Stimulated activated CD8-positive, alpha-beta memory T cell treated with anti-CD3 and anti-CD28 coated beads, Interleukin-4, amount 100 ng/mL, for 1 hour (primary cell): ENCODE measurements at places on chromosomes 7 and 10.
A peak's percentile ranks its signal among the peaks of the same experiment; 100 is the strongest.

- DNase-seq = no peak
Measured at GRCh38 chr10:59395984-59396383, 33.6 kb upstream of the FAM13C start.

GRCh38 chr7:159280008-159280407 lies 135.3 kb upstream of the VIPR2 start:
- DNase-seq = no peak

DNA sequence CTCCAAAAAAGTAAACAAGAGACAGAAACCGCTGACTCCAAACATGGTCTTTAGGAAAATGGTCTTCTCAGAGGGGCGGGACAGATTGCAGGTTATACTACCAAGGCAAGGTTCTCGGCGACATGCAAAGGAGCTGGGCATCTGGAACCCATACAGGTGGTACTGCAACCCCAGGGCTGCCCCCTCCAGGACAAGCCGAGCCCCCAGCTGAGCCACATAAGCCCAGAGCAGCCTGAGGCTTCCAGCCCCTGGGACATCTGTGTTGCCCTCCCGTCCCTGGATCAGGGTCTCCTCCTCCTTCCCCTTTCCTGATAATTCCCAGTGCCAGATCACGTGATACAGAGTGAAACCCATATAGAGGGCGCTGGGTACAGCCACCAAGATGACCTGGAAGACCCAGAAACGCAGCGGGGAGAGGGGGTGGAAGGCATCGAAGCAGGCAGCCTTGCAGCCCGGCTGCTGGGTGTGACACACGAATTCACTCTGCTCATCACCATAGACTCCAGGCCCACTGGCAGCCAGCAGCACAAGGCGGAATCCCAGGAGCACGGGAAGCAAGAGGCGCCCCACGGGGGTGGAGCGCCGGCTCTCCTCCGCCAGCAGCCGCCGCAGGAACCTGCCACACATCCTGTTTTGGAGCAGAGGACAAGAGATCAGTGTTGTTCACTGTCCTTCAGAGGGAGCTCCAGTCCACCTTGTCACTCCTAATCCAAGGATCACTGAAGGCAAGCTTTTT lies at the start of gene GJC3:
GJC3 (minus strand) TSS at position 627 of the 736 bp plus-strand sequence; CDS start at position 627, 0 bp downstream.
- no peak for DNase-seq

- no peak for DNase-seq
Measured at GRCh38 chr10:30415593-30415992, 18.4 kb upstream of the MAP3K8 start.

- no peak for DNase-seq
Measured at GRCh38 chr10:24488631-24489030, 235.1 kb downstream of the ARHGAP21 start.

GRCh38 chr7:112421666-112422486 lies 28.4 kb upstream of the IFRD1 start:
- DNase-seq = no peak

DNA sequence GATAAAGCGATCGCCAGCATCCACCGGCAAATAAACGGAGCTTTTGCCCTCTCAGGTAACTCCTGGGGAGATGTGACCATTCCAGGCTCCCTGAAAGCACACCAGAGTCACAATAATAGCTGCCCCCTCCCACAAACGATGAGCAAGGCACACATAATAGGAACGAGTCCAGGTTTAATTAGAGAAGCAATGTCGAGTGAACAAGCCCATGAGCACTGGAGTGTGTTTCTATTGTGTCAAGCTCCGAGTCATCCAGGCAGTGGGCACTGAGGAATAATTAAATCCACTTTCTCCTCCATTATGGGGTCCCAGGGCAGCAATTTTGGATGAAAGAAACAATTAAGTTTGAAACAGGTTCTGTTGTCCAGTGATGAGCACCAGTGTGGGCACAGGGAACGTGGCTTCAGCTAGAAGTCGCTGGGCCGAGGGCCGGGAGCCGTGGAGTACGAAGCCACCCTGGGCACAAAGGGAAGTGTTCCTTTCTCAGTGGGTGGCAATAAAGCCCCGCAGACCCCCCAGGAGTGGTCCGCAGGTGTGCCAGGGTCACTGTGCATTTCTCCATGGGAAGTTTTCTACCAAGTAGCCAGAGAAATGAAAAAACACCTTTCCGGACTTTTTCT lies 12.0 kb downstream of the PNLIPRP2 start:
- no peak for DNase-seq

DNA sequence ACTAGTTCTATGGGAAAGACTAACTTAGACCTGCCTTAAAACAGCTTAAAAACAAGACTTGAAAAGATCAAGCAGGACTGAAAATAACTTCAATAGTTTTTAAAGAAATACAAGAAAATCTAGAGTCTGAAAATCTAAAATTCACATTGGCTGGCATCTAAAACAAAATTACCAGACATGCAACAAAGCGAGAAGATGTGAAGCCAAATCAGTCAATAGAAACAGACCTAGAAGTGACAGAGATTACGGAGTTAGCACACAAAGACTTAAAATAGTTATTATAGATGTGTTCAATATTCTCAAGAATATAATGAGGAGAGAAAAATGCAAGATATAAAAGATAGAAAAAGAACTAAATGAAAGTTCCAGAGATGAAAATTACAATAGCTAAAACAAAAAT lies 78.3 kb upstream of the DIP2C start:
- no peak for DNase-seq

- DNase-seq = no peak
Measured at GRCh38 chr7:116353647-116354046, 143.3 kb downstream of the TES start.

GRCh38 chr10:114376523-114376922 lies 27.8 kb downstream of the AFAP1L2 start:
- DNase-seq = no peak

GRCh38 chr10:38157270-38157685 lies 63.1 kb downstream of the ZNF37A start:
- no peak for DNase-seq

DNA sequence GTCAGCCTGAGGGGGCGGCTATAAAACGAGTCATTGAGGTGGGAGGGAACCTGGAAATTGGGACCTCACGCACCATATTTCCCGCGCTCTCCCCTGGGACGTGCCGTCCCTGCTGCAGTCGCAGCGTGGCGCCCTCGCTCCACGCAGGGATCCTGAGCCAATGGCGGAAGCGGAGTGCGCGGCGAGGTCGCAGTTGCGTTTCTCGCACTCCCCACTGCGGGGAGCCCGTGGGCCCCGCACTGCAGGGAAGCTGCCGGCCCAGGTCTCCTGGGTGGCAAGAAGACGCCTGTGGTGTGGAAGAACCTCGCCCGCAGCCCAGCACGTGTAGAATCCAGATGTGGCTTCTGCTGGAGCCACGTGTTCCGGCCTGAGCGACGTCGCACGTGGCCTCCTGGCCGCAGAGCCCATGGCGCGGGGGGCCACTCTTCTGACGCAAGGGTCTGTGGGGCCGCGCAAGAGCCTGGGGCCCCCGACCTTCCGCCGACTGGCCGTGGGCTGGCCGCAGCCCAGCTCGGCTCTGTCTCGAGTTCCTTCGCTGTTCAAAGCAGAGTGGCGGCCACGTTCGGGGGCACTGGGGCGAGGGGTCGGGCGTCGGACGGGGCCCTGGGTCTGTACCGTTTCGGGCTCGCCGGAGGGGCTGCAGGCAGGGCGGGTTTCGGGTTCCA lies 26.4 kb downstream of the HIF1AN start:
- DNase-seq = peak; percentile 49

DNA sequence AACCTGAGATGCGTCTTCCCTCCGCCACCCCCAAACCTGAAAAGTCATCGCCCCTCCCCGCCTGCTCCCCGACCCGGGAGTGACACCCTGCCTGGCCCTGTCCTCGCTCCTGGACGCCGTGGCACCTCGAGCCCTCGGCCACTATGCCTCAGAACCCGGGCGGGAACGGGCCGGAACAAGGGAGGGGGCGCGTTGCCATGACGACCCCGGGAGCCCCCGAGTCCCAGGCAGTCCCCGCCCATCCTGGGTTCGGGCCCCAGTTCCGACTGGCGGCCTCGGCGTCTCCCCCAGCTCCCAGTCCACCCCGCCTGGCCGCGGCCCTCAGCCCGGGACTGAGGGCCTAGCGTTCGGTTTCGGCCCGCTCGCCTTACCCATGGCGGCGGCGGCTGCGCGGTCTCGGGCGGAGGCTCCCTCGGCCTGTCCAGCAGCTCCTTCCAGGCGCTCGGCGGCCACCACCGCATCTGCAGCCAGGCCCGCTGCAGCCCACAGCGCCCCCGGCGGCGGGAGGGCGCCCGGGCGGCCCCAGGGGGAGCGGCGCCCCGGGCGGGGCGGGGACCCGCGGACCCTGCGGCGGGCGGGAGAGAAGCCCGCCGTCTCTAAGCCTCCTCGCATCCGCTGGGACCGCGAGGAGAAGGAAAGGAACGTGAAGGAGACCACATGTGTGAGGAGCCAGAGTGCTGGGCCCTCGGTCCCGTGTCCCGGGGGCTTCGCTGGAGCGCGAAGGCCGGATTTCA lies at the start of gene RUFY2:
RUFY2 (minus strand) TSS at position 463 of the 734 bp plus-strand sequence; CDS start at position 375, 88 bp downstream.
- DNase-seq = peak; percentile 48

GRCh38 chr7:152173372-152174070 lies 148.0 kb downstream of the GALNT11 start:
- DNase-seq = no peak

DNA sequence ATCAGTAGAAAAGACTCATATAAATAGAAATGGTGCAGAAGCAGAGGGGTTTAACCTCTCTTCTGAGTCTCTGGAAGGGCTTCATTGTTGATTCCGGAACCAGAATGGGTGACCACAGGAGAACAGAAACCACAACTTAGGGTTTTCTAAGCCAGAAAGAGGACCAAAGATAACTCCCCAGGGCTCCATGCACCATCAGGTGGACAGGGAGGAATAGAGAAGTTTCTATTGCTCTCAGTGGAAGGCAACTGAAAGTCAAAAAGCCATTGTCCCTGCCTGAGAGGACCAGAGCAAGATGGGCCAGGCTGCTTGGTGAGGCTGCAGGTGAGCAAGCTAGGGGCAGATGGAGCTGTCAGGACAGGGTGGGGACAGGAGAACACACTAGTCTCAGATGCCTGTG lies 14.6 kb upstream of the NPS start:
- no peak for DNase-seq

DNA sequence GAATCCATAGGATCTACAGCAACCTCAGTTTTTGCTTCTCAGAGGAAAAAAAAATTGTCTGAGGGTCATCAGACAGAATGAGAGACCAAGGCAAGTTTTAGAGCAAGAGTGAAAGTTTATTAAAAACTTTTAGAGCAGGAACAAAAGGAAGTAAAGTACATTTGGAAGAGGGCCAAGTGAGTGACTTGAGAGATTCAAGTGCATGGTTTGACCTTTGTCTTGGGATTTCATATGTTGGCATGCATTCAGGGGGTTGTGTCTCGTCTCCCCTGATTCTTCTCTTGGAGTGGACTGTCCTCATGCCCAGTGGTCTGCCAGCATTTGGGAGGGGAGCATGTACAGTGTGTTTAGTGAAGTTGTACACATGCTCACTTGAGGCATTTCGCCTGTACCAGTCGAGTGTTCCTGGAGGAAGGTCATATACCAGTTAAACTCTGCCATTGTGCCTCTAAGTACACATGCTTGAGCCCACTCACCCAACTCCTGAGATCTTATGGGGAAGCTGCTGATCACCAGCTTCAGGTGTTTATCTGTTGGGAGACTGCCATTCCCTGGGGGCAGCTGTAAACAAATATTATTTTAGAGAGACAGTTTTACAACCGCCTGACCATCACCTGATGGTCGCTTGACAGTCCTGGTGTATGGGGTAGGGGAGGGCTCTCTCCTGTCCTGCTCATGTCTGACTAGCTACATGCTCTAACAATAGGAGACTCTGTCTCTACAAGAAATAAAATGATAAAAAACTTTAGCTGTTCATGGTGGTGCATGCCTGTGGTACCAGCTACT lies 109.4 kb downstream of the EEPD1 start:
- no peak for DNase-seq

DNA sequence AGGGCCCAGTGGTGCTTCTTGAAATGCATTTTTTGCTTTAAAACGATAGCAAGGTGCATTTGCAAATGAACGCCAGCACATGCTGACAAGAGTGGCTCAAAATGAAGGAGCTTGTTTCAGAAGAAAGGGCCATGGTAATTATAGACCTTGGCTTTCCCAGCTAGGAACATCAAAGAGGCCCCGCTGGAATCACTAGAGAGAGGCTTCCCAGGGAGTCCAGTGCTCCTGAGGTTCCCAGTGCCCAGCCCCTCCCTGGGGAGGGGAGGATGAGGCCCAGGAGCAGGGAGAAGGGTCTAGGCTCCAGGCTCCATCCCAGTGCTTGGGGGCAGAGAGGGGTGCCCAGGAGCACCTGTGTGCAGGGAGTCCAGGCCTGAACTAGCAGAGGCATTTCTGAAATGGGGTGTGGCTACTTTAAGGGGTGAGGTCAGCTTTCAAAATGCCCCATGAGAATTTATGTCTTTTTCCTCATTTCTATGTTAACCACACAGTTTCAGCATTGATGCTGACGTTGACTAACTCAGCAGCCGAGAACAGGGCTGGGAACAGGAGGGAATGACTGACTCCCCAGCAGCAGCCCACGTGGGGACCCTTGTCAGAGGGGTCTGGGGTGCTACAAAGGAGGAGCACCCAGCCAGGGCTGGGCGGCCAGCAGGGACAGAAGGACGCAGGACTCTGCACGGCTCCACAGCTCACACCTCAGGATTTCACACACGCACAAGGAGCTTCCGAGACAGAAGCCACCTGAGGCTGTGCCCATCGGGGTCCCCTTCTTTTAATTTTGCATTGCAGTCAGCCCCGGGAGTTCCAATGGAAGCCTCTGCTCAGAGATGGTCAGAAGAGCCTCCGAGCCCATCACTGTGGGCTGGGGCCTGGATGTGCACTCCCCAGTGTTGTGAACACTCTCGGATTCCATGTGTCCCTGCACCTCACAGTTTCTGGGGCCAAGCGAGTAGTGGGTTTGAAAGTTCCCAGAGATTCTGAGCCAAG lies 570.2 kb downstream of the PTPRN2 start:
- DNase-seq = no peak

GRCh38 chr10:113133497-113134115 lies 183.6 kb downstream of the TCF7L2 start:
- DNase-seq = no peak

DNA sequence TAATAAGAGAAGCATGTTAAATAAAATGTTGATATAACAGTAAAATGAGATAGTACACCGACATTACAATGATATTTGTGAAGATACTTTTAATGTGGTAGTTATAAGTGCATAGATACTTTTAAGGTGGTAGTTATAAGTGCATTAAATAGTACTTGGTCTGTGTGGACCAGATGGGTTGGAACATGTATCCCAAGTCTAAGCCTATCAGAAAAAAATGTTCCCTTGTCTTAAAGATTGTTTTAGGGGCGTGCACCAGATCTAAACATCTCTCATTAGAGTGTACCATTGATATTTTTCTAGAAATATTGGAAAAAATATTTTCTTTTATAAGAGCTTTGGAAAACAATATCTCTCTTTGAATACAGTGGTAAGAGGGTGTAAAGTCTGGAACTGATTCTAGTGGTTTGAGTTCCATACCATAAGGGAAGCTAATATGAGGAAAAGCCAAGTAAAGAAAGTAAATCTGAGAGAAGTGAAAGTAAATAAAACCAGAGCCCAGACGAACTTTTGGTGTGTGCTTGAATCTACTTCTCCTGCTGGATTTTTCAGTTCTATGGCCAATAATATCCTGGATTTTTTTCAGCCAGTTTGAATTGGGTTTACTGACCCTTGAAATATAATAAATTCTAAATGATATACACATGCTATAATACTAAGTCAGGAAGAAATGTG lies 175.3 kb downstream of the MBL2 start:
- DNase-seq = no peak

GRCh38 chr10:103415581-103415980 lies 19.2 kb downstream of the PDCD11 start:
- DNase-seq = no peak
